CD8-positive, alpha-beta memory T cell (primary cell): ENCODE measurements at places on chromosomes 5 and 9. TPM values are rescaled to one million over a fixed set of nuclear protein-coding genes. Genes with fewer than 3 reads are reported as not detected.

DNA sequence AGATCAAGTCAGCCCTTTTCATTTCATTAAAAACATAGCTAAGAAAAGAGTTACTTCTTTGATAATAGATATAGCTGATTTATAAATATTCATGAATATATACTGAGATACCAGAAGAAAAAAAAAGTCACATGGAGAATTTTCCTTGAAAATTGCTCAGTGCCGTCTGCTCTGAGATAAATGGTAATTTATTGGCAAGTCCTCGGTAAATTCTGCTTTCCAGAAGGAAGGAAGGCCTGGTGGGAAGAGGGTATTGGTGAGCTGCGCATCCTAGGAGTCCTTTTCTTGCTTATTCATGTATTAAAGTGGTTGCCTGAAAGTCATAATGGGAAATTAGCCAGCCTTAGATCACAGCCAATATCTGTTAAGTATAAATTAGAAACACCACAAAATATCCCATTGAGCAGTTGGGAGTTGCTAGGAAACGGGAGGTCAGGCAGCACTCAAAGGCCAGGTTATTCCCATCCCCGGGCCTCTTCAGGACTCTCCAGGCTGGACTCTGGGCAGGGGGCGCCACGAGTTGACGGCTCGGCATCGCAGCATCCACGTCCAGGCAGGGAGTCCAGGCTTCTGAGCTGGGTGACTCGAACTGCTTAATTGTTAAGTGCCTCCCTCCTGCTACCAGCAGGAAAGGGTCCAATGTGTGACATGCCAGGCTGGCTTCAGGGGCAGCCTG is 116.7 kb upstream of the RETREG1 start:
- H3K36me3 ChIP-seq: no peaks in the 10 kb centered on the region
- no peak overlapping the region for H3K4me3 ChIP-seq
- no peak overlapping the region for H3K27ac ChIP-seq
- no peak for DNase-seq

OR1Q1 gene
- total RNA-seq: not detected

- no peak overlapping the region for H3K4me3 ChIP-seq
- H3K27me3 ChIP-seq: no peaks in the 10 kb centered on the region
- H3K36me3 ChIP-seq: peaks cover 4% of the 10 kb centered on the region
- no peaks in the 10 kb centered on the region for H3K4me1 ChIP-seq
These were observed 41.1 kb downstream of the GALNT12 start for GRCh38 chr9:98848450-98849149.

DNA sequence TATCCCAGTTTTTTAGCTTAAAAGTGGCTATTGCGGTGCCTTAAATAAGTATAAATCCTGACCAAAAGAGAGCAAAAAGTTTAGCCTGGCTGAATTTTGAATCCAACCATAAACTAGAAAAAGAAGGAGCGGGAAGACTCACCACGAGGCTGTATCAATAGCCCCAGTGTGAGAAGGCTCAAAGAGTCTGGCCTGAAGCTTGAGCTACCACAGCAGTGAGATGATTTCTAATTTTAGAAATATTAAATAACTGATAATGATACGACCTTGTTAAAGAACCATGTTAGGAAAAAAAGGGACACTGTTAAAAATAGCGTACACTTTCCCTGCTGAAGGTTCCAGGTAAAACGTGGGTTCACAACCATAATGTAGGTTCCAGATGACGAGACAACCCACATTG is 134.1 kb upstream of the ZNF462 start:
- H3K27me3 ChIP-seq: no peaks in the 10 kb centered on the region
- no peak for DNase-seq
- no peaks in the 10 kb centered on the region for H3K36me3 ChIP-seq
- H3K4me3 ChIP-seq: no peak overlapping the region

DNA sequence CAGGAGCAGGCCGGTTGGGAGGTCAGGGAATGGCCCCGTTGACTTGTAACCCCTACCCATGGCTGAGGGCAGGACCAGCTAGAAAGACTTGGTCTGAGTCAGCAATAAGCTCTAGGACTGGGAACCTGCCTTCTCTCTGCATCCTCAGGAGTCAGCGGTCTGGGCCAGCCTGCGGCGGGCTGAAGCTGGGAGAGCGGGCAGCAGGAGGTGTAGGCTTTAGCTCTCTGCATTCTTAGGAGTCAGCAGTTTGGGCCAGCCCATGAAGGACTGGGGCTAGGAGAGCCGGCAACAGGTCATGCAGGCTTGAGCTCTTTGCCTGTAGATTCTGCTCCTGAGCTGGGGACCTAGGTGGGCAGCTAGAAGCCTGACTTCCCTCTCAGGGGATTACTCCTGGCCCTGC is 6.4 kb upstream of the SMIM32 start:
- no peak overlapping the region for H3K27ac ChIP-seq
- H3K27me3 ChIP-seq: no peaks in the 10 kb centered on the region
- H3K4me3 ChIP-seq: no peak overlapping the region
- no peaks in the 10 kb centered on the region for H3K36me3 ChIP-seq

FBXL7 gene
- not detected for total RNA-seq

GRCh38 chr9:107249131-107249533 is 33.9 kb upstream of the RAD23B start:
- DNase-seq: no peak
- no peak overlapping the region for H3K4me3 ChIP-seq
- H3K4me1 ChIP-seq: peaks cover 6% of the 10 kb centered on the region
- no peaks in the 10 kb centered on the region for H3K27me3 ChIP-seq
- no peaks in the 10 kb centered on the region for H3K36me3 ChIP-seq

DNA sequence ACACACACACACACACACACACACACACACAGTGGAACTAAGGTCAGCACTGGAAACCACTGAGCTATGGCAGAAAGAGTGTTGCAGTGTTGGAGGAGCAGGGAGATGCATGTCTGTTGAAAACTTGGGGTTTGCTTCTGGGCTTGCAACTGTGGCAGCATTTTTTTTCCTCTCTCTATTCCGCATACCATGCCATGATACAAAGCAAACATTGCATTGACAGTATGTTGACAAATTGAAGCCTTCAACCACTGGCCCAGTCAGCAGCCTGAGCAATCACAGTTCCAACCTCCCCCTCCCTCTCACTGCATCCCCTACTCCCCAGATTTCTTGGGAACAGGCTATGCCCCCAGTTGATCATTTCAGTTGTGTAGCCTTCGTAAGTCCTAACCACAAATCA is 478.1 kb upstream of the WWC1 start:
- H3K36me3 ChIP-seq: no peaks in the 10 kb centered on the region
- no peak overlapping the region for H3K4me3 ChIP-seq
- no peak for DNase-seq
- no peak overlapping the region for H3K27ac ChIP-seq

ROR2 gene
- not detected for total RNA-seq

DNA sequence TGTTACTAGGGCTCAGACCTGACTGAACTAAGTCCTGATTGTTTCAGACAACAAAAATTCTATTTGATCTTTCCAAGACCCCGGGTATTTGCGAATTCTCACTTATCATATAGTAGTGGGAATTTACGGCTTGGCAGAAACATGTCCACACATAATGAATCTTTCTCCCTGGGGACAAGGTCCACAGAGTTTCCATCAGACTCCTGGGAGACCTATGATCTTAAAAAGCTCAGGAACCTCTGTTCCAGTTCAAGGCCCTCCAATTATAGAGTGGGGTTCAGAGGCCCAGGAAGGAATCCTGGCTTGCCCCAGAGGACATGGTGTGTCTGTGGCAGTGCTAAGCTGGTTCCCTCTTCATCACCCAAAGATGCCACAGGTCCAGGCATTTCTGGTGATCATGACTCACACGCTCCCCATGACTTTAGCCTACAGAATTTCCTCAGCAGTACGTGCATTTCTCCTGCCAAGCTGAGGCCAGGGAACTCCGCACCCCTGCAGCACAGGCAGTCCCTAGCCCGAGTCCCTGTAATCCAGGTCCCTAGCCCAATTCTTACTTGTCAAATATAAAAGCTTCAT is 12.6 kb downstream of the RAPGEF1 start:
- H3K27me3 ChIP-seq: no peaks in the 10 kb centered on the region
- H3K4me3 ChIP-seq: no peak overlapping the region
- H3K27ac ChIP-seq: no peak overlapping the region
- H3K36me3 ChIP-seq: no peaks in the 10 kb centered on the region
- DNase-seq: no peak

DNA sequence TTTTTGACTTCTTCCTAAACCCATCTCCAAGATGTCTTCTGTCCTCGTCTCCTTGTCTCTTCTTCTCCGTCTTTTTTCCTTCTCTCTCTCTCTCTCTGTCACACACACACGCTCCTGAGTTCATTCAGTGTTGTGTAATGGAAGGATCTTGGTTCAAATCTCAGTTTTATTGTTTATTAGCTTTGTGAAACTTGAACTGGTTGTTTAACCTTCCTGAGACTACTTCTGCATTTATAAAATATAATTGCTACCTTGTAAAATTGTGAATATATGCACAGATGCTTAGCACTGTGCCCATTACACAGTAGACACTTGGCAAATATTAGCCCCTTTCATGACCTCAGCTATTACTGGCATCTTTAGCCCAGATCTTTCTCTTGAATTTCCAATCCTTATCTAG is 2.4 kb upstream of the NADK2 start:
- no peak for DNase-seq
- H3K36me3 ChIP-seq: no peaks in the 10 kb centered on the region

PTCH1 gene
- 7.1 TPM for total RNA-seq

DNA sequence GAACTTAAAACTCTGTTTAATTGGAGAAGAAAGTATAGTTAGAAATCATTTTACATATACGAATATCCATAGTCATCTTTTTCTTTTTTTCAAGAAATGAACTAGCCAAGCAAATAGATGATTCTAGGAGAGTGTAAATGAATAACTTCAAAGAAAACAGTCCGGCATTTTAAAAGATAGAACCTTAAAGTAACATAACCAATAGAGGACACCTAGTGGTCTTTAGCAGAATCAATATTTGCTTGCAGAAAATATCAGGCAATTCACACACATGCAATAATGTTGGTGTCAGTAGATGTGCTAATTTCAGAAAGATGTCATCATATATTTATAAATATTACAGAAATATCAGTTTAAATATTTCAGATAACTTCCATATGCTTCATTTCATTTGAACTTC is 57.1 kb downstream of the HCN1 start:
- H3K27ac ChIP-seq: no peak overlapping the region
- H3K36me3 ChIP-seq: no peaks in the 10 kb centered on the region
- no peaks in the 10 kb centered on the region for H3K4me1 ChIP-seq
- no peak for DNase-seq
- H3K27me3 ChIP-seq: no peaks in the 10 kb centered on the region
- no peak overlapping the region for H3K4me3 ChIP-seq

LCN15 gene
- not detected for total RNA-seq

PCDHB11 gene
- total RNA-seq: not detected
